Hypothalamus (tissue), 51 donors: ENCODE measurements at places on chromosomes 2 and 18.

GRCh38 chr2:189585226-189585756, 4.7 kb upstream of the SLC40A1 start:
- DNase-seq: no peak

- DNase-seq: no peak
Measured at GRCh38 chr2:126270587-126270986, 385.4 kb upstream of the GYPC start.

- no peak for DNase-seq
Measured at GRCh38 chr18:35117372-35117771, 76.2 kb downstream of the MAPRE2 start.

DNA sequence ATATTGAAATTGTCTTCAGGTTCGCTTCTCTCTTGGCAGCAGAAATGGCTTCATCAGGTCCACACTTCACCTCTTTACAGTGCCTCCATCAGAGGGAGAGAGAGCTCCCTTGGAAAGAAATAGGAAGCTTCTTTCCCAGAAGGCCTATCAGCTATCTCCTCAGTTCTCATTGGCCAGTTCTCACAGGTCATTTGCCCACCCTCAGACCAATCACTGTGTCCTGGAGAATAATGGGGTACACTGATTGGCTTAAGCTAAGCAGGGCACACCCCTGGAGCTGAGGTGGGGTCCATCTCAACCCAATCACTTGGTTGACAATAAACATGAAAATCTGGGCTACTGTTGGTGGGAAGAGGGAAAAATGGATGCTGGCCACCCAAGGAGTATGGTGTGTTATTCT, 5.2 kb downstream of the GNLY start:
- DNase-seq: no peak

- no peak for DNase-seq
Measured at GRCh38 chr2:233497692-233498091, 68.9 kb downstream of the USP40 start.

GRCh38 chr2:231176066-231176465, 22.4 kb upstream of the ARMC9 start:
- no peak for DNase-seq

GRCh38 chr2:189285962-189286645, 106.5 kb upstream of the COL5A2 start:
- no peak for DNase-seq

- no peak for DNase-seq
Measured at GRCh38 chr2:233764264-233764663, 4.2 kb downstream of the UGT1A1 start.

DNA sequence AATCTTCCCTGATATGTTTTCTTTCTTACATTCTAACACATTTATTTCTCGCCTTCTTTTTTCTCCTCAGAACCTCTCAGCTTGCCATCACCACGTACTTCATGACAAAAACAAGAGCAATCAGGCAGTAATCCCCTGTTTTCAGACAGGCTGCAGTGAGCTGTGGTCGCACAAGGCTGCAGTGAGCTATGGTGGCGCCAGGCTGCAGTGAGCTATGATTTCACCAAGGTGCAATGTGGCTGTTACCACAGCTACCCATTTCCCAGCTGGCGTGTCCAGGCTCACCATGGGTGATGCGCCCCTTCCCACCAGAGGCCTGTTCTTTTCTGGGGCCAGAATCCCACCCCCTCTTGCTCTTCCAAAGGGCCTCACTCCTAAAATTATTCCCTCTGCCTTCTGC, 25.8 kb downstream of the TCF23 start:
- no peak for DNase-seq

DNA sequence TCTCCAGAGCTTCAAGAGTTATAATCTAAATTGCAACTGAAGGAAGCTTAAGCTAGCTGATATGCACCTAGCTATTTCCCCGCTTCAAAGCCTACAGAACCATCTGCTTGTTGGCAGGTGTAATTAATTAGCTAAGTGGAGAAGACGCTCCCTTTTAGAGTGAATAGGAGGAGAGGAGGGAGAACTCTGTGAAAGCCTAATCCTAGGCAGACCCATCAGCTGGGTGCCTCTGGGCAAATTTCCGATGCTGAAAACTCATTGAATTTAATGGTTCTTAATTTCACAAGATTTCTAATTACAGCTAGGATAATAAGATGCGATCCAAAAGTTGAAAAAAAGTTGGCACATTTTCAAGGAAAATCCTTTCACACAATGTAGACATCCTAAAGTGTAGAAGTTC, 735.9 kb downstream of the ERBB4 start:
- DNase-seq: no peak

DNA sequence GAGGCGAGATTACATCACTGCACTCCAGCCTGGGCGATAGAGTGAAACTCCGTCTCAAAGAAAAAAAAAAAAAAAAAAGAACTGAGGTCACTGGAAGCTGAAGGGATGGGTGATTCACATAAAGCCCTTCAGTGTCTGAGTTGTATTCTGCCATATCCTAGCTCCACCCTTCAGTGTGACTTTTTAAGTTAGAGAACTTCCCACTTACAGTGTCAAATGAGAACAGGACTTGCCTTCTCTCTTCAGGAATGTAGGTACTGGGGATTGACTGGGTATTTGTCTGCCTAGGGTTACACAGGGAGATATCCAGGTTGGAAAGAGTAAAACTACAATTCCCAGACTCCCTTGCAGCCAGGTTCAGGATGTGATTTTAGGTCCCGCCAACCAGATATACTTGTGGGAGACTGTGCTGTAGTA, 37.9 kb downstream of the EHD3 start:
- no peak for DNase-seq

GRCh38 chr2:101787097-101787496, 89.6 kb downstream of the MAP4K4 start:
- no peak for DNase-seq

DNA sequence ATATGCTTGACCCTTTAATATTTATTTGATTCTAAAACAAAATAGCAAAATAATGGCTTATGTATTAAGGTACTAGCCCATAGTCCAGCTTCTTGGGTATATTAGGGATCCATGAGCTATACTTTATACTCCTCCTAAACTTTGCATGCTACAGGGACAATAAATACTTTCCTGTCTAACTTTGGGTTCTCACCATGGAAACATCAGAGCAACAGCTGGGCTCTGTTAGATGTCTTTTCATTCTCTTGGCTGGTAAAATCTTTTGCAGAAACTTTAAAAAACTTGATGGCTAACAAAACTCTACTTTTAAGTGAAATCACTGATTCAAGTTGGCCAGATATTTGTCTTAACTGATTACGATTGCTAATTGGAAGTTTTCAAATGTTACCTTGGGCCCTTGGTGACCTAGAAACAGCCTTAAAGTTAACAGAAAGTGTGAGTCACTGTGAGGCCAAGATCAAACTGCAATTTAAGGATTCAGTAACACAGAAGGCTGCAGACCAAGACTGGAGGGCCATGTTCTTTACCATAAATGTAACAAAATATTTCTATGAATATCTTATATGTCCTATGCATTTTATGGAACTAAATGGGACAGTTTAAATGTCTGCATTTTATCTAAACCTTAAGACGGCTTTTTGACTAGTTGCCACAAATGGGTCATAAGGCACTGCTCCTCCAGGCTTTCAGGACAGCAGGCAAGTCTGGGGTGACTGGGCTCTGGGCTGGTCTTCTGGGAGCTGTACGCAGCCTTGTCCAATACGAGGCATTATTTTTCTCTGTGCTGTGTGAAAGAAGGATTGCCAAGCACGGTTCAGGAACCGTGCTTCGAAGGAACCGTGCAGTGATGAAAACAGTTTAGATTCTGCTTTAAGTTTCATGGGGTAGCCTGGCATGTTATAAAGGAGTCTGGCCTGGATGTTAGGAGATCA, 188.5 kb downstream of the TPGS2 start:
- DNase-seq: no peak

- no peak for DNase-seq
Measured at GRCh38 chr18:36459203-36459602, 161.7 kb downstream of the FHOD3 start.

DNA sequence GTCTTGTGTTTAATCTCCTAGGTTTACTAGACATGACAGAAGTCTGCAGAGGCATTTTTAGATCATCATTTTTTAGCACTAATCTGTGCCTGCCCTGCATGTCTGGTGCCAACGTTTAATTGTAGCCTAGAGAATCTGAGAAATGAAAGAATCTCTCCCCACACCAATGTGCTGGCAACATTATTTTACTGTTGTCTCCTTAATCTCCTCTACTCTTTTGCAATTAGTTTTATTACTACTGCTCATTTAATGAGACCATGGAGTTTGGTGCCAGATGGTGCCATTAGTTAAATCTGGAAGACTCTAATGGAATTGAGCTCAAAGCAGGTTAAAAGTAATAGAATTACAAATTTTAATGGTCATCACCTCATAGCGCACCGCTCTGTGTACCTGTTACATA, 4.0 kb upstream of the SPP2 start:
- no peak for DNase-seq

DNA sequence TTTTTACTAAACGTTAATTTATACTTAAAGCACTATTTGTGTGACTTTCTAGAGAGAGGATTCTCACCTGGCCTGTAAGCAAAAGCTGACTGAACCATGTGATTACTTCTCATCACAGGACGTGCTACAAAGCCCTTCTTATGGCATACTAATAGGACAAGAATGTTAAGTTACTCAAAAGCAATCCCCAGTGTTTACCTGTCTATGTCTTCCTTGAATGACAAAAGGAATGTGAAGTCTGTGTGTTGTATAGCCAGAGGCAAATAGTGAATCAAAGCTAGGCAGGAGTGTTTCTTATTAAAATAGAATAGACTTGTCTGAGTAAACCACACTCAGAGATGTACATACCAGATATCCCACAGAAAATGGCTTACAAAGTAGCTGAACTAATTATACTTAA, 1465.5 kb downstream of the SUCLG1 start:
- DNase-seq: no peak

DNA sequence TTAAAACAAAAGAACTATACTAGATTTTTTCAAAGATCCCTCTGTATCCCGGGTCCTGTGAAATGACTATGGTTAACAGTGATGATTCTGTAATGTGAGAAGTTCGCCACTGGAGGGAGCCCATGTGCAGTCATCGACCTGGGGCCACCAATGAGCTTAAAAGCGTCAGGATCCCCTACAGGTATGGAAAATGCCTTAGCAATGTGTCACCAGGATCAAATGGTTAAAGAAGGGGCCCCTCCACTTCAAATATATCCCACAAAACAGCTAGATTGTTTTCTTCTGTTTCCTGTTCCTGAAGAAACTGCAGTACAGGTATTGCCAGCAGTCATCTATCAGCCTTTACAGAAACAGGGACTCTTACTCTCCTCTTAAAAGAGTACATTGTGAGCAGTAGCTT, 15.3 kb downstream of the CHRNA1 start:
- peak; percentile 3 for DNase-seq

- no peak for DNase-seq
Measured at GRCh38 chr2:211228559-211228958, 672.2 kb downstream of the CPS1 start.

DNA sequence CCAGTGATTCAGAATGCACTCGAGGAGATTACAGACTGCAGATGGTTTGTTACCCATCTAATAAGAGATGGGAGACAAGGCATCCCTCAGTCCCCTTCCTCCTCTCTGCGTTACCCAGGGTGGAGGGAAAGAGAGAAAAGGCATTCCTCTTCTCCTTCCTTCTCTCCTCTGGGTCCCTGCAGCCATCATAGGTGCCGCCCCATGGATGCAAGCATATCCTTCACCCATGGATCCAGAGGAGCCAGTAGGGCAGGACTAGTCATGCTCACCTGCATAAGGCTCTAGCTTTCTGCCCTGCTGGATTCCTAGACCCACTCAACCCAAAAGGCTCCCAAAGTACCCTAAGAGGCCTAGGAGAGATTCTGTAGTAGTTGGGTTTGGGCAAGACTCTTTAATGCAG, 20.4 kb downstream of the CMPK2 start:
- DNase-seq: no peak

- DNase-seq: no peak
Measured at GRCh38 chr2:188577231-188577630, 285.6 kb downstream of the GULP1 start.

GRCh38 chr2:9178904-9179571, 27.6 kb upstream of the ASAP2 start:
- no peak for DNase-seq

DNA sequence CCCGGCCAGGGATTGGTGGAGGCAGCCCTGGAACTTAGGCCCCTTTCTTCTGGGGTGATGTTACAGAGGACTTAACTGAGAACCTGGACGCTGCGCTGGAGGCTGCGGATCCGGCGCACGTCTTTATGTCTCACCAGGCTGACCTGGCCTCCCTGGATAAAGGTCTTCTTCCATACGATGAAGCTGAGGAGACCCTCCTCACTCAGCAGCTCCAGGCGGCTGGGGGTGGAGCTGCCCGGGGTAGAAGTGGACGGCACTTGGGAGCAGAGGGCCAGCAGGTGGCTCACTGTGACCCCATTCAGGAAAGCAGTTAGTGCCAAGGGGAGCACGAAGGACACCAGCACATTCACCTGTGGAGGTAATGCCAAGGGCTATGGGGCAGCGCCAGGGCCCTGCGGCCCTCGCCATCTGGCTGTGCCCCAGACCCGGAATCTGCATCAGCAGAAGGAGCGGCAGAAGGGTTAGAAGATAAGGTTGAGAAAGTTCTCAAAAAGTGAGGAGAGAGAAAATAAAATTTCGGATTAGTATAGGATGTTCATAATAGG, 8.0 kb downstream of the NTSR2 start:
- no peak for DNase-seq

GRCh38 chr18:32318581-32318980, 128.7 kb downstream of the MEP1B start:
- DNase-seq: no peak

- DNase-seq: no peak
Measured at GRCh38 chr2:198660501-198660900, 797.2 kb downstream of the SATB2 start.

GRCh38 chr18:3511980-3512379, 62.0 kb downstream of the TGIF1 start:
- no peak for DNase-seq

DNA sequence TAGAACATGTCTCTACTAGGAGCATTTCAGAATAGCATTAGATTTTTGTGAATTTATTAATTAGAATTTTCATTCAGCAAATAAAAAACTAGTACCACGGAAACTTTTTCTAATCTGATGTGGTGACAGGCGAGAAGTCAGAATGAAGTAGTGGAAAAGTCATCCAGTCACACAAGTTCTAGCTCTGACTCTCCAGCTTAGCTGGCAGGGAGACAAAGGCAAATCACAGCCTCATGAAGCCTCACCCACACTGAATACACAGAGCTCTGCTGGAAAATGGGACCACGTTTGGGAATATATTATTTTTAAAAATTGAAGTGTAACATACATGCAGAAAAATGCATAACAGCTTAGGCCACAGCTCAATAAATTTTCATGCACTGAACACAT, 86.1 kb downstream of the L3MBTL4 start:
- DNase-seq: no peak

DNA sequence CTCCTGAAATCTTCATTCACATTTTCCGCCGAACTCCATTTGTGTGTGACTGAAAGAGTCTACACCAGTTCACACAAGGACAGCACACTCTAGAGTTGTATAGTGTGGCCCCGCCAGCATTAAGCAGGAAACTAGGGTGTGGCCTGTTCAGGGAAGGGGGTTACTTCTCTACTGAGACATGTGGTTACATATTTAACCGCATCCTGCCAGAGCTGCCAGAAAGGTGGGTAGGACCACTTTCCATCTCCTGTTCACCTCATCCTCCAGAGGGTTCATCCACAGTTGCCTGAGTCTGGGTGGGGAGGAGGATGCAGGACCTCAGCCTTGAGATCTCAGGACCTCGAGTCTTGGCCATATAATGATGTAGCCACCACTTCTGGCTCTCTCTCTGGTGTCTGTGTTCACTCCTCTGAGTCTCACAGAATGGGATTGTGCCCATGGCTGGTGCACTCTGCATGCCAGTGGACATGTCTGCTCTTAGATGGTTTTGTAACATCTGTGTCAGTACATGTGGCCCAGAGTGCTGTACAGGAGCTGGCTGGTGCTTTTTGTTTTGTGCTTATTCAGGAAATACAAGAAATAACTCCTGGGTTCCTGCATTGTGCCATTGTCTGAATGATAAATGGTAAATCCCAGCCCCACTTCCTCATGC, 7.7 kb upstream of the SP140L start:
- DNase-seq: no peak
